ENCODE measurements at places on chromosomes 5 and 9. TPM values are rescaled to one million over a fixed set of nuclear protein-coding genes. Genes with fewer than 3 reads are reported as not detected.

The PLCXD3 gene
- not detected for total RNA-seq

The F12 gene
- total RNA-seq, result 10.9 TPM

The DPYSL3 gene
- total RNA-seq, result 12.4 TPM

The SLC27A4 gene
- 29.8 TPM for total RNA-seq

The PCDHGA4 gene
- 0.79 TPM for total RNA-seq

GRCh38 chr5:668283-668995 is 24.7 kb downstream of the TPPP start:
- DNase-seq, result no peak

- no peak for DNase-seq
Observed at GRCh38 chr9:29297592-29297991, 1724.3 kb upstream of the C9orf72 start.

GRCh38 chr5:147520450-147520849 is 10.6 kb upstream of the DPYSL3 start:
- no peak for DNase-seq

DNA sequence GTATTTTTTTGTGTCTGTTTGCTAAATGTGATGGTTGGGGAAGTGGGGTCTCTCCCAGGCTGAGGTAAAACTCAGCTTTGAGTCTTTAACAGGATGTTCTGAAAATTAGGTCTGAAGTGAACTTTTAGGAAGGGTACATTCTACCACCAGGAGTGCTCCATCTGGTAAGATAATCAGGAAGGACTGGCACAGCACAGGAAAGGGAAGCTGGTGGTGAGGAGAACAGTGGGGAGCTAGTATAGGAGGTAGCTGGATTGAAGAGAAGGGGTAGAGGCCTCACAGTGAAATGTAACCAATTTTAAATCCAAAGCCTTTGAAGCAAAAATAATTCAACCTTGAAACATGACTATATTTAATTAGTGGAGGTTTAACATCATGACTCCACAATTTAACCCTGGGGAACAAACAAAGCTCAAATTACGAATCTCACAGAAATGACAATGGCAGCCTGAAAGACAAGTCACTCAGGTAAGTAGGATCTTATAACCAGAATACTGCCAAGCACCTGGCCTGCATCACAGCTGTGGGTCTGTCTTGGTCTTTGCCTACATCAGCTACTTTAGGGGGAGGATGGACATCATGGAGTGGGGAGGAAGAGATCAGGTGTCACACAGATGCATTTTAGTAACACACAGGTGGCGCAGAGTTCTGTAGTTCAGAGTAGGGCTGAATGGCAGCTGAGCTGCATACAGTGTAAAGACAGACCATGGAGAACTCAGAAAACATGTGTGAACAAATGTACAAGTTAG is 445.3 kb downstream of the DMRT2 start:
- DNase-seq, result no peak

GRCh38 chr5:133106343-133106742 is 54.5 kb downstream of the HSPA4 start:
- no peak for DNase-seq

- no peak for DNase-seq
Observed at GRCh38 chr9:94638335-94639060, 820 bp downstream of the FBP1 start.

DNA sequence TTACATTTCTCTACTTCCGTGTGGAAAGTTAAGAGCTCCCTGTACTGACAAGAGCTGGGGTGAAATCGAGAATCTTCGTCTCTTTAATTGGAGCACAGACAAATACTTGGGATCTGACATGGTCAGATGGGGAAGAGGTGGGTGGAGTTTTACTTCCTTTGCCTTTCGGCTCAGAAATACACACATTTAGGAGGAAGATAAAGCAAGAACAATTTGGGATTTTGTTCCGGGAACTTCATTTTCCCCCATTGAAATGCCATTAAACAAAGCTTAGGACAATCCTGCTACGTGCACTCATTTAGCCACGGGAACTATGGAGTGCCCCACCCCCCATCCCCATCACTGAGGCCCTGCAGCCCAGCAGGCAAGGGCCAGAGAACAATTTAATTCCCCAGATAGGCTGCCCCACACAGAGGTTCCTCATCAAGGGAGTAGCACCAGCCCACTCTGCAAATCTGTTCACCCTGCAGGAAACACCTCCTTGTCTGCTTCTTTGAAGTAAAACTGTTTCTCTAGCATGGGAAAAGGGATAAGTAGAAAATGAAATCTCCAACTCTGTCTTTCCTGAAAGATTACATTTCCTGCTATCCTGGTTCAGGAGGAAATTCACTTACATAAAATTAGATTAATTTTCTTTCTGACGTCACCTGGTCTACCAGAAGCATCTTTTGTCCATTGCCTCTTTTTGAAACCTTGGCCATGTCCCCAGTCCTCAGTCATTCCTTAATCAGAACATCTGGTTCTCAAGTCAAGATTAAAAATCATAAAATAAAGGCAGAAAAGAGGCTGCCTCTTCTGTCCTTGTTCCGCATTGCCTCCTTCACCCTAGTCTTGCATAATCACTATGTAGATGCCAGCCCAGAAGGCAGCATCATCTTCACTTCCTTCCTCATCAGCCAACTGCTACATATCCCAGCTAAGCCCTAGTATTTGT is 206.4 kb downstream of the ENC1 start:
- no peak for DNase-seq

DNA sequence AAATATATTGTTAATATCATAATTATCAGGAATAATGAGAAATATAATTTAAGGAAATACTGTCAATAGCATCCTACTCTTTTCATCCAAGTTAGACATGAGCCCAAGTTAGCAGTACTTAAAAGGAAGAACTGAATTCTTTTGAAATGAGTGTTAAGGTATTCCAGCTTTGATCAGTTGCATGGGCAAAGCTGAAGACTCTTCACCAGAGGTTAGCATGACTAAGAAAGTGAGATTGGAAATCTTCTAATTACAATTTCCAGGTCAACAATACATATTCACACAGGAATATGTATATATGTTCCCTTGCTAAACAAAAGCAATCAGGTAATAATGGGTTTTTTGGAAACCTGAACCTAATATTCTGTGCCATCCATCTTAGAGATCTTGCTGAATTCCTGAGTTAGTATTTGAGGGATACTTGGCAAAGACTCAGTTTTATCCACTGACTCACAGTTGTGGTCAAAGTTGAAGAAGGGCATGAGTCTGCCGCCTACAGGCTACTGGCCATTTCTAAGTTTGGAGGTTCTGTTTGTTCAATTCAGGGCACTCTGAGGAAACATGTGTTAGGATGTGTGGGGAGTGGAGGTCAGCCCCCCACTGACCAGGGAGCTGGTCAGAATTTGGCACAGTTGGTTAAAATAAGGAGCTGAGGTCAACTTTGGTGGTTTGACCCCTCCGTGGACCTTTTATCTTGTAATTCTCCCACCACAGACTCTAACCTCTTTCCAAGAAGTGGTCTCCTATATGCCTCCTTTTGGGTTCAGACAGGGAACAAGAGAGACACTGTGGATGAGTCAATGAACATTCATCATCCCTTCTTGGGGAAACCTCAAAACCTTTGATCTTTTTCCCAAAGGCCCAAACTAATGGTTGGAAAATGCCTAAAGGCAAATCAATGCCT is 118.3 kb downstream of the PIK3R1 start:
- no peak for DNase-seq

GRCh38 chr5:3303777-3304176 is 291.9 kb upstream of the IRX1 start:
- DNase-seq, result no peak

- no peak for DNase-seq
Observed at GRCh38 chr5:5104550-5104949, 35.6 kb upstream of the ADAMTS16 start.

DNA sequence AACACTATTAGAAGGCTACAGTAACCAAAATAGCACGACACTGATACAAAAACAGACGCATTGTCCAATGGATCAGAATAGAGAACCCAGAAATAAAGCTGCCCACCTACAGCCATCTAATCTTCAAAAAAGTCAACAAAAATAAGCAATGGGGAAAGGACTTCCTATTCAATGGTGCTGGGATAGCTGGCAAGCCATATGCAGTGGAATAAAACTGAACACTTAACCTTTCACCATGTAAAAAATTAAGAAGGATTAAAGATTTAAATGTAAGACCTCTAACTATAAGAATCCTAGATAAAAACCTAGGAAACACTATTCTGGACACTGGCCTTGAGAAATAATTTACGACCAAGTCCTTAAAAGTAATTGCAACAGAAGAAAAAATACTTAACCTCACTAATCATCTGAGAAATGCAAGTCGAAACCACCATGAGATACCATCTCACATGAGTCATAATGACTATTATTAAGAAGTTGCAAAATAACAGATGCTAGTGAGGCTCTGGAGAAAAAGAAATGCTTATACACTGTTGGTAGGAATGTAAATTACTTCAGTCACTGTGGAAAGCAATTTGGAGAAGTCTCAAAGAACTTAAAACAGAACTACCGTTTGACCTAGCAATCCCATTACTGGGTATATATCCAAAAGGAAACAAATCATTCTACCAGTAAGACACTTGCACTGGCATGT is 203.3 kb upstream of the CDH9 start:
- DNase-seq, result peak; percentile 69

Data from NCI-H460 (cell line).